ENCODE measurements at places on chromosomes 5 and 9.

DNA sequence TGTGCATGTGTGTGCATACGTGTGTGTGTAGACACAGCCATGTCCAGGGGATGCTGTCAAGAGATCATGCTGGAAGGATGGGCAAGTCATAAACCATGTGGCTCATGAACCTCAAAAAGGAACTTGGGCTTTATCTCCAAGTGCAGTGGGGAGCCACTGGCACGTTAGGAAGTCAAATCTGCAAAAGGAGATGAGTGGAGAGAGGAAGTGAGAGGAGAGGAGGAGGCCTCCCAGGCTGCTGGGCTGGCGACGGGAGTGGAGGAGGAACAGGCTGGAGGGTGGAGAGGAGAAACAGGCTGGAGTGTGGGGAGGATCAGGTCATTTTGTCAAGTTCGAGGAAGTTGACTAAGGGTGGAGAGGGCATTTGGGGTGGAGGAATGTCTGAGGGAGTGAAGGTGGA lies 29.2 kb upstream of the TIFAB start:
- DNase-seq, result no peak

DNA sequence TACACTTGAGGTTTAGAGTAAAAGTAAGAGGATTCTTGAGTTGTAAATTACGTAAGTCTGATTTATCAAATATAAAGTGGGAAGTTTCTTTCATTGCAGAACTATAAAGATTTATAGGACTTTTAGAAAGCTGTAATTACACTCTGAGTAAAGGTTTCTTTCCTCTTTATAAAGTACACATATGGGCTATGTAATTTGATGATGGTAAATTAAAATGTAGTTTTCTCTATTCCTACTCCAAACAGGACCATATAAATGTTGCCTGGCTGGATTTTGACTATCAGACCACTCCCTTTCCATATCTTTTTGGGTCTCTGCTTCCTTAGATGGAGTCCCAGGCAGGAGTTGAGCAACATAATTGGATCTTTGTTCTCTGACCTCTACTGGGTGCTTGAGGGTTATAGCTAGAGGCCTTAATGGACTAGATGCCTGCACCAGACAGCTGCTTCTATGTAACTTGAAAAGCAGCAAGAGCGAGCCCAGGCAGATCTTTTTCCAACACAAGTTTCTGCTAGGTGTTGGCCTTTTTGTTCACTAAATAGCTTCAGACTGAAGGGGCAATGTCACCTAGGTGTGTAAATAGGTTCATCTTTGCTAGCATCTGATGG lies 11.4 kb upstream of the TEX48 start:
- no peak for DNase-seq

DNA sequence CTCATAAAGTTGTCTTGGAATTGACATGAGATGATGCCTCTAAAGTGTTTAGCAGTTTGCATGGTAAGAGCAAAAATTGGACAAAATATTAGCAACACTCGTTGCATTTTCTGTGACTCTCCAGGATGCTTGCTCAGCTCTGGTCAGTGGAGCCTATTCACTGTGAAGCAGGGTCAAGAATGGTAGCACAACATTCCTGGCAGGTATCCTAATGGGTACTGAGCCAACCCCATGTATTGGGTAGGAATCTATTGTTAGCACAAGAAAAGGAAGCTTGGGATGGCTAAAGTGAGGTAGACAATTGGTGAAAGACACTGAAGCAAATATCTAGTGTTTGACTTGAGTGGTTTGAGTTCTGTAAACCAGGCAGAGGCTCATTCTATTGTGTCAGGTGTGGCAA lies 10.4 kb upstream of the ACTBL2 start:
- no peak for DNase-seq

- no peak for DNase-seq
These were observed 41.5 kb downstream of the SVEP1 start for GRCh38 chr9:110537841-110538646.

DNA sequence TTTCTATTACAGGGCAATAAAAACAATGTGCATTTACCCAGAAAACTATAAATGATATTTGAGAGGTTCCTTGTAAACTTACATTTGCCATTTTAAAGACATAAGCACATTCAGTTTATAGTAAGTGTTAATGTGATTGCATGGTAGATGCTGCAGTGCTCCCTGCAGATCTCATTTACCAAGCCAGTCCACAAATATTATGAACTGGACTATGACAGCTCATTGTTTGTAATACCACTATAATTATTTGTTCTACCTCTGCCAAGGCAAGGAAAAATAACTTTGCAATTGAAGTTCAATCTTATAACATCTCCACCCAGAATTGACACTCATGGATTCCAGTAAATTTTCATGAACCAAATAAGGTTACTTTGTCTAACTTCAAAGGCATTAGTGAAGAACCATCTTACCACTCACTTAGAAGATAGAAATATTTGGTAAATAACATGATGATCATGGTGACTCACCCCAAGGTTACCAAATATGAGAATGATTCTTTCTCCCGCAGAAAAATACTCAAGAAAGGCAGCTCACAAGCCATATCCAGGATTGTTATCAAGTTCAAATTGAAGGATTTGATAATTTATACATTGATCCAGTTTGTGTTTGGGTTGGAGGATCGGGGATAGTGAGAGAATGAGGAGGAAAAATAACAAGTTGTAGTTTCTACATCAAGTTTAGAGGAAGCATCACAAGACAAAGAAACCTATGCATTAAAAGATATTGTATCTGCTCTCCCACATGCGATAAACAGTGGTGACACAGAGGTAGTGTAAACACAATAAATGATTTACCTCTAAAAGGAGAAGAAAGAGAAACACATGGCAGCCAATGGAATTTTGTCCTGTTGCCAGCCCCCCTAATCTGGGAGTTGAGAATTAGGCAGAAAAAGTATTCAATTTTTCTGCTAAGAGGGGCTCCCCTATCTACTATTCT lies 29.5 kb downstream of the CDH9 start:
- no peak for DNase-seq

GRCh38 chr5:9405196-9405754 lies 140.6 kb downstream of the SEMA5A start:
- DNase-seq, result no peak

- no peak for DNase-seq
These were observed 20.9 kb upstream of the SLC31A2 start for GRCh38 chr9:113129884-113130283.

DNA sequence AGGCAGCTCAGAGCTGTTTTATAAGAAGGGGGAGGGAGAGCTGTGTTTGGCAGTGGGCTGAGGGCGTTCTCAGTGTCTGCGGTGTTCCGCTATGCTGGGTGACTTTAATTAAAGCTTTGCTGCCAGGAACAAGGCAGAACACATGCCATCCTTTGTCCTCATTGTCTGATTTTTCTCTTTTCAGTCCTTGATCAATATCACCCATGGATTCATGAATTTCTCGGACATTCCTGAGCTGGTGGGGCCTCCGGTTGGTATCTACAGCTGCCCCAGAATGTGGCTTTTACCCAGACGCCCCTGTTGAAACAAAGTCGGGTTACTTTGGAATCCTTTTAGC lies 66.5 kb upstream of the TGFBR1 start:
- DNase-seq, result no peak

GRCh38 chr9:37262410-37262809 lies 142.0 kb downstream of the ZCCHC7 start:
- DNase-seq, result no peak

DNA sequence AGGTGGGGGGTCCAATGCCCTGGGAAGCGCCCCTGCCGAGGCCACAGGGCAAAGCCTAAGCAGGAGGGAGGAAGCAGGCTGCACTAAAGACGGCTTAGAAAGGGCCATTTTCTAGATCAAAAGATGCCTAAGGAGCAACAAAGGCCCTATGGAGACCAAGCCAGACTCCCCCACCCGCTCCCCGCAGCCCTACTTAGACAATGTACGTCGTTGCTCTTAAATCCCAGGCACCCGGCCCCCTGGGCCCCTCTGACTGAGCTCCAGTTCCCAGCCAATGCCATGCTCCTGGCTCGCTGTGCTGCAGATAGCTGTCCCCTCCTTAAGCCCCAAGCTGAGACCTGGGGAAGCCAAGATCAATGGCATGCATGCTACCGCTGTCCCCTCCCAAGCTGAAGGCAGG lies 10.3 kb downstream of the IPPK start:
- DNase-seq, result no peak

- no peak for DNase-seq
These were observed 50.9 kb downstream of the EXD3 start for GRCh38 chr9:137371946-137372651.

GRCh38 chr5:88873447-88873846 lies 9.5 kb downstream of the MEF2C start:
- DNase-seq, result no peak

DNA sequence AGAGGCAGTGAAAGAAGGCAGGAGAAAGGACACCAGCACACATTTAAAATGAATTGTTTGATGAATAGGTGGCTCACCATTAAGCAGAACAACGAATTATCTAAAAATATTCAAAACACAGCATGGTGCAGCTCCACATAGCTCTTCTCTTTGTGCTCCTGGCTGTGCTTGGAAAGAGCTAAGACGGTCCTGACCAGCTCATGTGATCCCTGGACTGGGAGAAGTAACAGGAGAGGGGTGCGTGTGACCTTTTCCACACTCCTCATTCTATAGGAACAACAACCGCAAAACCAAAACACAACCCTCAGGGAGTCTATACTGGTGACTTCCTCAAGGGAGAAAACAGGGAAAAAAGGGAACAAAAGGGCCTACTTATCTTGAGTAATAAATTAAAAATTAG lies 140.5 kb downstream of the DIRAS2 start:
- DNase-seq, result no peak

DNA sequence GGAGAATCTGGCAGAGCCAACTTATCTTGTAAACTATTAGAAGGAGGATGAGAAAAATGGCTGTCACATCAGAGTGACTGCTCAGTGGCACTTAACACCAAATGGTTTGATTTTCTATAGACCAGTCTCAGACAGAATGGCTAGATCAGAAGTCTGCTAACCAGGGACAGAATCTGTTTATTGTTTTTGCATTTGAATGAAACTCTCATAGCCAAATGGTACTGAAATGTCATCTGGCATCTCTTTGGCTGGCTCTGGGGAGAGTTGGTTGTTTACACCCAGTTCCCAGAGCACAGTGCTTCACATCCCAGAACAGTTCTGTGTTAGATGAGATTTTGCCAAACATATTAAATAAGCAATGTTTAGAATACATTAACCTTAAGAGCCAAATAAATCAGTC lies 106.6 kb upstream of the HMHB1 start:
- no peak for DNase-seq

- no peak for DNase-seq
These were observed 422.7 kb upstream of the GRAMD2B start for GRCh38 chr5:126000507-126000906.

DNA sequence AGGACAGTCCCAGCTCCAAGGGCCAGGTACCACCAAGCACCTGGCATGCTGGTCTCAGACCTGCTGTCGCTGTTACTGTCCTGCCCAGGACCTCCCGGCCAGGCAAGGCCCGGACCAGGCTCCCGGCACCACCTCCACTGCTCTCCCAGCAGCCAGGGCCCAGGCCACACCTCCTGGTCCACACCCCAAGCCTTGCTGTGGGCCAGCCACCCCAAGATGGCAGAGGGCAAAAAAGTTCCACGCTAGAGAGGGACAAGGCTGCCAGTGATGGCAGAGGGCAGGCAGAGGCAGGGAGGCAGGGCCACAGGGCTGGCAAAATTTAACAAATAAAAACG lies 1.1 kb downstream of the DNLZ start:
- no peak for DNase-seq

DNA sequence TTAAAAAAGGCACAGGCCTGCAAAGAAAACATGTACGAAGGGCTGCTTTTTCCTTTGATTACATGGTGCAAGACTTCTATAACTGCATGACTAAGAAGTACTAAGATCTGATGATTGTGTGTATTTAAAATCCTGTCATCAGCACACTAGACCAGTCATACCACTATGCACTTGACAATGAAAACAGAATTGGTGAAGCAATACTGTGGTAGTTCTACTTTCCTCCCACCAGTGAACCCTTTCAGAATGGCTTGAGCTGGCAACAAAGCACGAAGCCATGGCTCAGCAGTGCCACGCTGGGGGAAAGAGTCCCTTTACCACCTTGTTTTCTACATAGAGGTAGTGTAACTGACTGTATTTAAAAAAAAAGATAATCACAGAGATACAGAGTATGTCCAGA lies 49.0 kb upstream of the POU5F2 start:
- no peak for DNase-seq

GRCh38 chr9:134403682-134404301 lies 77.5 kb downstream of the RXRA start:
- DNase-seq, result no peak

DNA sequence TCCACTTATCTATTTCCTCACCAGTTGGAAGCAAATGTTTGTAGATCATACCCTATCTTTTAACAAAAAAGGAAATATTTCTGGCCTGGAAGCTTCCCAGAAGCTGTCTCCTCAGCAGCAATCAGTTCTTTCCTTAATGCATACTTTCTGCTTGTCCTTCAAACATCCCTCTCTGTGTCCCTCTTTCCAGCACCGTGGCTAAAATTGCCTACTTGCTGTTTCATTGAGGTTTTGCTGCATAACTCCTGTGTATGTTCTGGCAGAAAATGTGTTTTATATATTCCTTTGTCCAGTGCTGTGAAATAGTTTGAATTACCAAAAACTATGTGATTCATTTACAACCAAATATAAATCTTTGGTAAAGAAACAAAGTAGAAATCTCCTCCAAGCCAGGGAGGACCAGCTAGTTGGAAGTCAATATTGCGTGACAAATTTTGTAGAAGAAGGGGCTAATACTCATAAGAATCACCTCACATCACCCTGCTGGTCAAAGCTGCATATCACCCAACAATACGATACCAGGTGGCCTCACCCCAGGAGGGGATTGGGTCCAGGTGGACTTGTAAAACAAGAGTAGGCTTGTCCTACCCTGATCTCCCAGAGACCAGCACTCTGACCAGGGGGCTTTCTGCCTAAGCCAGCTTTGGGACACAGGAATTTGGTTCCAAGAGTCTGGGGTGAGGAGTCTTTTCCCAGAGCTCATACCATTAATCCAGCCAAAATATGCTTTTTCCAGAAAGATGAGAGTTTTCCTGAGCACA lies 198.4 kb upstream of the SNX2 start:
- no peak for DNase-seq

DNA sequence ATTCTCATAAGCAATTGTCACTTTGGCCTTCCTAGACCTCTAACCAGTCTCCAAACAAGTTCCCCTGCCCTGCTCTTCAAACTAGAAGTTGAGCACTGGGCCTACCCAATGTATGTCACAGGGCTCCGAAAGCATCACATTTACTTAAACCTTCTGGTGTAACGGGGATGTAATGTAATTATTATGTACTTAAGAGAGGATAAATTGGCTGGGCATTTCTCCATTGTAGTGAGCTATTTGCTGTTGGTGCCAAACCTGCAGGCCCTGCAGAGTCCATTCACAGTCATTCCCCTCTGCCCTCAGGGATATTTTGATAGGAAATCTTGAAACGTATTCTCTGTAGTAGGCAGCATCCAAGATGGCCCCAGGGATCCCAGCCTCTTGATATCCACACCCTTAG lies 64.2 kb upstream of the GNE start:
- no peak for DNase-seq

DNA sequence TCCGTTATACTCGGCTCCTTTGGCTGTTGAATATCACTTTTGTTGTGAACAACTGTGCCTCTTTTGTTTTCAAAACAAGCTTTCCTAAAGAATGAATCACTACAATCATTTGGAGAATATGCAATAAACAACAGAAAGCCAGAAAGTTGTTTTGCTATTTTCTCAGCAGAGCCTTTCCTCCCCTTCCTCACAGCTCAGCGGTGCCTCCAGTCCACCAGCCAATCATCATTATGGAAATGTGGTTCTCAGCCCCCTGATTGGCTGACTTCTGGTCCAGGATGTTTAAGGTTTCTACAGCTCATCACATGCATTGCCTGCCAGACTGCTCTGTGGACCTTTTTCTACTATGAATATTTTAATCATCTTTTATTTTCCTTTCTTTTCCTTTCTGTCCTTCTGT lies 9.1 kb upstream of the ZNF608 start:
- DNase-seq, result no peak
